ENCODE measurements at places on chromosomes 13 and 19. TPM values are rescaled to one million over a fixed set of nuclear protein-coding genes. Genes with fewer than 3 reads are reported as not detected.

The ACER1 gene
- not detected for total RNA-seq

The C19orf85 gene
- not detected for total RNA-seq

The SEMA6B gene
- 162 TPM for total RNA-seq

DNA sequence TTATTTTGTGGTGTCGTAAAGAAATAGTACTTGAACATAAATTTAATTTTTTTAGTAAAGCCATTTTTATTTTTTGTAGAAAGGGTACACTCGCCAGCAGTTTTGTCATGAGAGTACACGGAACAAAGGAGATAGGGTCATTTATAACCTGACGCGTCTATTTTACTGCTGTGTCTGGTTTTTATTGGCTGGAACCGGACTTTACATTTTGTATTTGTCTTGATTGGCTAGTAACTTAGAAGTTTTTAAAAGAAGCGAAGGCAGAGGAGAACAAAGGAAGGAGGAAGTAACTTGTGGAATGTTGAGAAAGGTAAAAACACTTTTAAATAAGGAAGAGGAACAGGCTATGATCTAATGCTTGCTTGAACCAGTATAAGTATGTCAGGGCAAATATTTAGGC, 43.5 kb downstream of the TRPM4 start:
- DNase-seq, result no peak

DNA sequence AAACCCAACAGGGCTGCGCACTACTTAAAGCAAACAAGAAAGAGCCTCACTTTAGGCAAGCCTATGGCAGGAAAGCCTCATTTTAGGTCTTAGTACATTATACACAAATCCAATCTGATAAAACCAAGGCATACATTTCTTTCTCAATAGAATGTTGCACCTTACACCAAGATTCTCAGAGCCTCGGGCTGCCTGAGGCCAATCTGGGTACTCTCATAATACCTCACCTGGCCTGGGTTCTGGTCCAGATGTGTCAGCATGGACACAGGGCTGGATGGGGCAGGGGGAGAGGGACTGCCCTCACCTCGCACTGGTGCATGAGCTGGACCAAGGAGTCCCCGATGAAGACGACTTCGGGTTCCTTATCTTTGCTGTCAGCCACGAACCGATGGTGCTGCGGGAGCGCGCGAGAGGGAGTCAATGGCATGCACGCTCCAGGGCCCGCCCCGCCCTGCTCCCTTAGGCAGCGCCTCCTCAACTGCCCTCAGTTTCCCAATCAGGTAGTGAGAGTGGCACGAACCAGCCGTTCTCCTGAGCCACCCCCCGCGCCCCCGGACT, at the start of gene PRR19:
Gene PRR19, plus strand, starts transcription at position 487 of the 558 bp plus-strand sequence. CDS start 7,453 bp downstream, outside the sequence.
- peak; percentile 62 for DNase-seq

DNA sequence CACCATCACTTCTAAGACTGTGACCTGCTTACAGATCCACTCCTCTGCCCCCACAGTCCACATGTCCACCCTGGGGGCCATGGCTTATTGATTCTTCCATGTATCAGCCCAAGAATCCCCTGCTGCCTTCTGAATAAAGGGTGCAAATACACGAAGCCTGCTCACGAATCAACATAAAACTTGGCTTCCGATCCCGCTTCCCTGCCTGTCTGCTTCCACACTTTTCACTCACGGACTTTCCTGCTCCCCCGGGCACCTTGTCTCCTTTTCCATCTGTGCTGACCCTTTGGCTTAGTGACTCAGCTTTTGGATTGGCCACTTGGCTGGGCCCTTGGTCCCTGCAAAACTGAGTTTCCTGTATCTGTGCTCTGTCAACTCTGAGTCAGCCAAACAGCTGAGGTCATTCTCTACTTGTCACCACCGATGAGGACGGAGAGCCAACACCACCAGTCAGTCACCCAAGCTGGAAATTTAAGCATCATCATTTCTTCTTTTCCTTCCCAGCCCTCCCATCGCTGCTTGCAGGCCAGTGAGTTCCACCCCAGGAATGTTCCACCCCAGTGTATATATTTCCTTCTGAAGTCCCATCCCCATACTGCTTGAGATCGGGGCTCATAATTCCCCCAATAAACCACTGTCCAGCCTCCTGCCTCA, 11.4 kb upstream of the USP12 start:
- DNase-seq, result no peak

The ANKRD10 gene
- total RNA-seq, result 190 TPM

- DNase-seq, result no peak
Observed at GRCh38 chr19:41479757-41480191, 36.8 kb downstream of the ERICH4 start.

GRCh38 chr19:8457827-8458226, 13.1 kb downstream of the HNRNPM start:
- DNase-seq, result no peak

- DNase-seq, result no peak
Observed at GRCh38 chr13:94660695-94661326, 51.5 kb downstream of the SOX21 start.

The PABPC3 gene
- total RNA-seq, result 0.24 TPM

The ZNF225 gene
- 1.3 TPM for total RNA-seq

The SMIM17 gene
- not detected for total RNA-seq

Measured in G401 (cell line).